ENCODE measurements at places on chromosomes 5 and 9.

DNA sequence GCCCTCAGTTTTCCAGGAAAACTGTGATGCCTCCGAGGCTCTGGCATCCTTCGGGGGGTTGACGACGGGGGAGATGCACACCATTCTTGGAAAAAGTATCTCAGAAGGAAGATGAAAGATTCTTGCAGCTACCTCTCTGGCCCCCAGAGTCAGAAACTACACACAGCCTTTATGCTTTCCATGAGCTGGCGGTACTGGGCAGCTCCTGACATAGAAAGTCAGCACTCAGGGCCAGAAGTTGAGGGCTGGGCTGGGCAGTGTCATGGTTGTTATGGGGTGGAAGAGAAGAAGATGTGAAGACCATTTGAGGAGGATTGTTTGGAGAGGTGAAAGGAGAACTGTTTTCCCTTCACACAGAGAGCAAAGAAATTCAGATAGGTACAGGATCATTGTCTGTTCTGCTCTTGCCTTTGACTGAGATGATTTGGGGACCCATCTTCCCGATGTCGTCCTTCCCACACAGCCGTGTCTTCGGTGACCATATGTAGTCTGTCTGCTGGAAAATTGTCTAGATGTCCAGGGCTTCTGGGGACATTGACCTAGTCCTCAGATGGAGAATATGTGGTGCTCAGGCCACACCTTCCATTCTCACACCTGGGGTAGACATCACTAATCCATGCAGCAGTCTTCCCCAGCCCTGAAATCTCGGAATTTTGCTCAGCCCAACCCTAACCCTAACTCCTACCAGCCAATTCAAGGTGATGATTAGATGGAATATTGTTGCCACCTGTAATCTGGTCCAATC, 237.1 kb downstream of the CACNA1B start:
- DNase-seq = no peak

DNA sequence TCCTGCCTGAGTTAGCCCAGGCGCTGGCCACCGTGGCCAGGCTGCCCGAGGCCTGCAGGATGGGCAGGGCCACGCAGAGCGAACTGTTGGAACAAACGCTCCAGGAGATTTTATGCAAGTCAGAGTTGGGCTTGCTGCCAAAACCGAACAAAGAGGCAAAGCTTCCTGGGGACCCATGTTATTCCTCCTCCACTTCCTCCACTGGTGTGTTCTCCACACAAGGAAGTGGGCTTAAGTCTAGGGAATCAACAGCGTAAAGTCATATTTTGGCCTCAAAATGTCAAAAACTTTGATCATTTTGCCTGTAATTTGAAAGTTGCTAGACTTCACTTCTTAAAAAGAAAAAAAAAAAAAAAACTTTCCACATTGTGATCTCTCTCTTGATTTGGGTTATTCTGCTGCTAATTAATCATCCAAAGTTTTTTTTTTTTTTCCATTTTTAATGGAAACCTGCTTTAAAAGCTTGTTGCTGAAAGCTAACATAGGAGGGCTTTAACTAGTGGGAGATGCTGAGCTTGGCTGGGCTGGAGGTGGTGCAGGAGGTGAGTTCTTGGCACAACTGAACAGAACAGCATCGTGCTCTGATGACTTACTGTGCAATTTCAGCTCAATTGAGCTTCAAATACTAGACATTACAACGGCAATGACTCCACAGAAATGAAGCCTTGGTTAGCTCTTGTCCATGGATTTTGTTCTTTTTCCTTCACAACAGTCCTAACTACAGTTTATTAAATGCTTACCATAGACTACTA, 73.0 kb downstream of the PTPDC1 start:
- DNase-seq = no peak

DNA sequence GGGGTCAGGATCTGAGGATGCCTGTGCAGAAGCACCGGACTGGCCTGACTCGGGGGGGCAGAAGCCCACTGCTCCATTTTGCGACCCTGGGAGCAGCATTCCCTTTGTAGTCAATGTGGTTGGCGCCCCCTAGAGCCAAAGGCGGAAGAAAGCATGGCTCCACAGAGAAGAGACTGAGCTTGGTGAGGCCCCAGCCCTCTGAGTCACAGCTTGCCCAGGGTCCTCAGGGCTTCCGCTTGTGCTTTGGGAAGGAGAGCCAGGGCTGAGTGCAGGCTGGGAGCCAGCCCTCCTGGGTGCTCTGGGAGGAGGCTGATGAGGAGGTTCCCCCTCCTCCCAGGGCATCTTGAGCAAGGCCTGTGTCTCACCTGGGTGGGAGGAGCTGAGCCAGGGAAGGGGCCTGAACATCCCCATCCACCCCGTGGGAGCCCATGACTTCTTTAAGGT, 5.5 kb upstream of the AQP3 start:
- no peak for DNase-seq

- no peak for DNase-seq
These were observed 239.4 kb upstream of the FBXL7 start for GRCh38 chr5:15260356-15261268.

GRCh38 chr5:81425569-81425968, 31.6 kb upstream of the ACOT12 start:
- DNase-seq = no peak

DNA sequence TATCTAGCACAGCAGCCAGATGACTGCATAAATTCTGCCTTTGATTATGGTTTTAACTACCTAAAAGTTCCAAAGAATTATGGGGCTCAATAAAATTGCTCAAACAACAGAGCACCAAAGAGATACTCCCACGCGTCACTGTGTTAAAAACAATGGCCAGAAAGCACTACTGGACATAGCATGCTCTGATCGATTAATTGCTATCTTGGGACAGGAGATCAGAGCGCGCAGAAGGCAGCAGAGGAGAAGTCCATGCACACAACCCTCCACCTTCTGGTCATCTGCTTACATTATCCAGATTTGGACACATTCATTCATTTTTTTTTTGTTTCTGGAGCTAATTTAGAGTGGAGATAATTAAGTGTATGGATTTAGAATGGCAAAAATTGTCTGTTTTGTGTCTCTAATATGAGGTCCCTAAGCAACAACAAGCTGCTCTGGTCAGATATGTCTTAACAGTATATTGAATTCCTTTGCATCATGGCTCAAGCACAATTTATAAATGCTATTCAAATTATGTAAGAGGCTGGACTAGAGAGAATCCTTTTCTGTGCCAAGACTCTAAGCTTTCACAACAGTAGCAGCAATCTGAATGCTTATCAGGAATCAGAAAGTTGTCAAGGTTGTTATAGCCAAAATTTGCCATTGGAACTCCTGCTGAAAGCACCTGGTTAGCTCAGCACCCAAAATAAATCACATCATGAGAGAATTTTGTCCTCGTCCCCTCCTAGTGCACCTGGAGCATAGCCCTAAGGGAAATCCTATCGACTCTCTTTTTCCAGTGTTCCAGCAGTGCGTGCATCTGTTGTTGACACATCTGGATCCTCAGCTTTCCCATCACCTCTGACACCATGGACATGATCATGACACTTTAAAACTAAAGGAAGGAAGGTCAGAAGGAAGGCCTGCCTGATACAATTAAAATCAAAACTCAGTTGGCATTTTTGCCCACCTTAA, 98.6 kb upstream of the HMHB1 start:
- DNase-seq = no peak

- DNase-seq = no peak
These were observed 285.0 kb downstream of the RFX3 start for GRCh38 chr9:3240656-3241268.

- no peak for DNase-seq
These were observed 74.0 kb upstream of the RXRA start for GRCh38 chr9:134252084-134252830.

GRCh38 chr5:65834306-65834705, 92.1 kb upstream of the ERBIN start:
- no peak for DNase-seq

- DNase-seq = no peak
These were observed 722.0 kb upstream of the ADAMTS16 start for GRCh38 chr5:4418084-4418483.

All from cerebellar nuclear complex (tissue), 1 donor.